Fibroblast of pulmonary artery (primary cell): ENCODE measurements at places on chromosomes 7 and 10.

DNA sequence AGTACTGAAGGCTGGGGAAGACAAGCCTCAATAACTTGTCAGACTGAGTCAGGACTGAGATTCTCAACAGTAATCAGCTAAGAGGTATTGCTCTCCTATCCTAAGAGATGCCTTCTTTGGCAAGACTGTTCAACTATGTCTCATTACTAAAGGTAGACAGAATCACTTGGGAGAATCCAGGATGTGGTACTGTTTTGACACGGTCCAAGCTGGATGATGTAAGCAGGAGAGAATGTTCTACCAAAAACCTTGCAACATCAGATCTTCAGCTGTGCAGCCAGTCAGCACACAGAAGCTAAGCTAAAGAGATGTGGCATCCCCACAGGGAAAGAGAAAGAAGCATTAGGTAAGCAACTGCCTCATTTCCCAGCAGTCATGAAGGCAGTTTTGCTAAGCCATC is 391.4 kb downstream of the NRG3 start:
- DNase-seq: peak; percentile 83

GRCh38 chr7:29538389-29538788 is 25.2 kb upstream of the PRR15 start:
- DNase-seq: no peak

DNA sequence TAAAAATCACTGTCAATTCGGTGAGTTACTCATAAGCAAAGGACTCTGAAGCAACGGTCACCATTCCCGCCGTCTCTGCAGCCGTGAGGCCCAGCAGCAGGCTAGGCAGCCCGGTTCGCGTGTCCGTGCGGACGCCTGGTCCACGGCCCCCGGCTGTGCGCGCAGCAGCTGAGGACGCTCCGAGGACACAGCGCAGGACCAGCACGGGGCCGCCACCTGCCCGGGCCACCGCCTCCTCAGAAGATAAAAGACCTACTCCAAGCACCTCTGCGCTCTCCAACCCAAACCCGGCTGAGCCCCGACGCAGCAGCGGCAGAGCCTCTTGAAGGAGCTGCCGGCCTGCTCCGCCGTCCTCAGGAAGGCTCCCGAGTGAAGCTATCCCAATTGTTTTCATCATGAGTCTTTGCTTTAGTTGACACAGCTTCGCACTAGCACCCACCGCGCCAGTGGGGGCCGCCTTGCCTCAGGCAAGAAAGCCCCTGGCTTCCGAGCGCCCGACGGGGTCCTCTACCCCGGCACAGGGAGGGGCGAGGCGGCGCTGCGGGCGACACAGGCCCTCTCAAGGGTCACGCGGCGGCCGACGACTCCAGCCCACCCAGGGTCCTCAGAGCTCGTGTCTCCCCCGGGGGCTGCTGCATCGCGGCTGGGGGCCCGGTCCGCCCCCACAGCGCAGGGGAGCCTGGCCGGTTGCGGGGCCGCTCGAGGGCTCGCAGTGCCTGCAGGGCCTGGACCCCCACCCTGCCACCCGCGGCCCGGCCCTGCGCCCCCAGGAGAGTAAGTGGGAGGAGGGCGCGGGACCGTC is 16.9 kb upstream of the GPR146 start:
- peak; percentile 50 for DNase-seq

DNA sequence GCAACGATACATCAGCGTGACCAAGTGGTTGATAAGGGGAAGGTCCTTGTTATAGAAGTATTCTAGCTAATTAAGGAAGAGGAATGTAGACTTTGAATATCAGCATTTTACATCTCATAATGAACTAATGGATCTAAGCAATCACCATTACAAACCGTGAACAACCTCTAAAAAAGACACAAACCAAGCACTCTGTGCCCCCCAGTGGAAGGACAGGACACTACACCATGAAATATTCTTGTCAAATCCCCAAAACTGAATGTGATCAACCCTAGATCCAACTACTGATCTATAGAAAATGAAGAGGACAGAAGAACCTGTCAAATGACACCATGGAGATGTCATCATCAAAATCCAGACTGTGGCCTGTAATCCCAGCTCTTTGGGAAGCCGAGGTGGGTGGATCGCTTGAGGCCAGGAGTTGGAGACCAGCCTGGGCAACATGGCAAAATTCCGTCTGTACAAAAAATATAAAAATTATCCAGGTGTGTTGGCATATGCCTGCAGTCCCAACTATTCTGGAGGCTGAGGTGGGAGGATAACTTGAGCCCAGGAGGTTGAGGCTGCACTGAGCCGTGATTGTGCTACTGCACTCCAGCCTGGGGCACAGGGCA is 111.3 kb upstream of the CARD11 start:
- DNase-seq: peak; percentile 75

DNA sequence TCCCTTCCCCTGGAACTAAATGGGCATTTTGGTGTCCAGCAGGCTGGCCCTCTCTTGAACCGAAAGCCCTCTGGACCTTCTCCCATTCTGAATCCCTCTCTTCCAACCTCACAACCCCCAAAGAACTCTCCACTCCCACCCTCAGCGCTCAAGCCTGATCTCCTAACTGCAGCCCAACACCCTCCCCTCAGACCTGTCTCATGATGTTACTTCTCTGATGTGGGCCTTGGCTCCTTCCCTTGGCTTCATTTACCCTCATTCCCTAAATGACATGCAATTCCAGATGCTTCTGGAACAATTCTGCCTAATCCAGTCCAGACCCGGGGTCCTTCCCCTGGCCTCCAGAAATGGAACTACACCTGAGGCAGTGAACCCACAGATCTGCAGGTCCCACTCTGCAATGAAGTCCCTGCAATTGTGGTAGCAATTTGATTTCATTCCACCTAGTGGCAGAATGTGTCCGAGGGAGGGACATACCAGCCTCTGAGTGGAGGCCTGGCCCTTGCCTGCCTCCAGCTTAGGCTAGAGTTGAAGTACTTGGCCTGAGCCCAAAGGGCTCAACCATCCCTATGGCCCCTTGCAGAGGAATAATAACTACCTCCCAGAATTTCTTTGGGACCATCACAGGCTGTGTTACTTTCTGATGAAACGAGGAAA is 4.1 kb upstream of the CEP41 start:
- no peak for DNase-seq

- DNase-seq: peak; percentile 35
Observed at GRCh38 chr7:115037128-115037802, 115.4 kb downstream of the MDFIC start.

GRCh38 chr7:32158751-32159745 is 88.8 kb upstream of the PDE1C start:
- peak; percentile 8 for DNase-seq

DNA sequence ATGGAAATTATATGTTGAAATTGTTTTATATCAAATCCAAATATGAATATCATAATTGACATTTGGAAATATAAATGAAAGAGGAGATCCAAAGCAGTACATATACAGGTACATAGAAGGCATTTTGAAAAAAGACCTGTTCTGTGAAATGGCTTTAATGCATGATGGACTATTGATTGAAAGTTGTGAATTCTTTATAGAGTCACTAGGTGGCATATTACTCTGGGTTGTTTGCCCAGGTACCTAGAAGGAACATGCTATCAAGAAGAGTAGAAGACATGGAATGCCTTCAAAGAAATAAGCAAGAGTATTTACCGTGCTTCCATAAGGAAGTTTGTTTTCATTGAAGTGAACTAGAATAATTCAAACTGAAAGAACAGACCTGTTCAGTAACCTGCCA is 160.0 kb upstream of the ANK3 start:
- DNase-seq: peak; percentile 53

DNA sequence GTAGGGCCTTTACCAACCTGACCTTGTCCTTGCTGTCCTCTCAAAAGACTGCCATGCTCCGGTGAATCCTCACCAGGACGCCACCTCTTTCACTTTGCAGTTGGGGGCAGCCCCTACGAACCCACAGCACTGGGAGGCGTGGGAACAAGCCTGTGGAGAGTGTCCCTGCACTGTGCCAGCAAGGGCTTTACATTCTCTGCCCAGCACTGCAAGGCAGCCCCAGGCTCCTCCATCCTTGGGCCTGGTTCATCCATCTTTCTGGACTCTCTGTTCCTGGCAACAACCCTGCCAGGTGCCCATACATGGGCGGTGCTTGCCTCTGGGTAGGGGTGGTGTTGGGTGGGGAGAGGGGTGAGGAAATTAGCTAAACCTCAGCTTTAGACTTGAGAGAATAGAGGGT is 1.4 kb downstream of the CHAT start:
- no peak for DNase-seq

DNA sequence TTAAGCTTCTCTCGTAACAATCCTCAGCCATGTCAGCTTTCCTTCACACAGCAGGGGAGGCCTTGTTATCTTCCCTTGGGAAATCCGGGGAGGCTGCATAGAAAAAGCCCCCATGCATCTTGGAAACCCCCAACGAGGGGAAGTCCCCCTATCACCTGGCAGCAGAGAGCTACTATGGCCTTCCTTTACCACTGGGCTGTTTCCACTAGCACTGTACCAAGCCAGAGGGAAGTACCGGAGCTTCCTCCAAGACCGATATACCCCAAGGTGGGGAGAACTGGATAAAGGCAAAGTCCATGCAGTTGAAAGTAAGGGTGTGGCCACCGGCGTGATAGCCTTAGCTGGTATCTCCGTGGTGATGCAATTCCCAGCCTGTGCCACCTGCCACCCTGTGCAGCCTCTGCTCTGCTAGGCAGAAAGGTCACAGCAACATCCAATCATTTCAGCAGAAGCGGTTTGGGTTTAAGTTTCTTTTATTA is 4.4 kb upstream of the CLIP2 start:
- DNase-seq: no peak

- DNase-seq: no peak
Observed at GRCh38 chr10:33611423-33611822, 277.0 kb upstream of the NRP1 start.

- DNase-seq: no peak
Observed at GRCh38 chr7:19109000-19109946, 8.2 kb downstream of the TWIST1 start.

DNA sequence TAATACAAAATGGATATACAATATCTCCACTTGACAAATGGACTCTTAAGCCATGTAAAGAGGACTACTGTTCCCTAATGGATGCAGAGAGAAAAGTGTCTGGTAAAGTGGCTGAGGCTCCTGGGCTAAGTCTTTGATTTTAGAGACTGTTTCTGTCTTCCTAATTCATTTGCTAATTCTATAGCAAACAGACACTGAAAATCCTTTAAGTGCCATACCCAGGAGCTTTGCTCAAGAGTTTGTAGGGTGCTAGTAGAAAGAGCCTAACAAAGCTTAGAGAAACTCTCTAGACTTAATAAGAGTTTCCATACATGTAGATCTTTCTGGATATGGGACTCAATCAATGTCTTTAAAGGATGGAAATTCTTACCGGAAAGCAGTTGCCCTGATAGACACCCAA is 16.7 kb downstream of the CEP55 start:
- no peak for DNase-seq

DNA sequence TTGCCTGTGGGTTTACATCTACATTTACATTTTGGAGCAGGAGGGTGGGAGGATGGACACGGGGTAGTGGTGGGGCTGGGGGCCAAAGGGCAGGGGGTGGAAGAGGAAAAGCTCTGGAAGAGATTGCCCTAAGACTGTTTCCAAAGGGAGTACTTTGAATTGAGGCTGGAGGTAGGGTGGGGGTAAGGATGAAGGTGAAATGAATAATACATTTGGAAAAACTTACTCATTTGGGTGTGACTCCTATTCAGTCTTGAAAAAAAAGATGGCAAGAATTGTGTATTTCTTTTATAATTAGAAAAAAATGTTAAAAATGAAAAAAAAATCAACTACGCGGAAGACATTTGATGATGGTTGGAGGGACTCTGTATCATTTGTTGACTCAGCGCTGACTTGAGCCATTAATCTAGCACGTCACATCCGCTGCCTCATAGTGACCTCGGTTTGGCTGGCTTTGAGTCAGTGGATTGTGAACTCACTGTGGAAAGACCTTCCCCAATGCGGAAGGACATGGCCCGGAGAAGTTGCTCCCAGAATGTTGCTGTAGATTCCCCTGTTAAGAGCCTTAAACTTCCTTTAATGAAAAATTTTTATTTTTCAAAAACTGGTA is 2.8 kb downstream of the FAM180A start:
- peak; percentile 95 for DNase-seq

DNA sequence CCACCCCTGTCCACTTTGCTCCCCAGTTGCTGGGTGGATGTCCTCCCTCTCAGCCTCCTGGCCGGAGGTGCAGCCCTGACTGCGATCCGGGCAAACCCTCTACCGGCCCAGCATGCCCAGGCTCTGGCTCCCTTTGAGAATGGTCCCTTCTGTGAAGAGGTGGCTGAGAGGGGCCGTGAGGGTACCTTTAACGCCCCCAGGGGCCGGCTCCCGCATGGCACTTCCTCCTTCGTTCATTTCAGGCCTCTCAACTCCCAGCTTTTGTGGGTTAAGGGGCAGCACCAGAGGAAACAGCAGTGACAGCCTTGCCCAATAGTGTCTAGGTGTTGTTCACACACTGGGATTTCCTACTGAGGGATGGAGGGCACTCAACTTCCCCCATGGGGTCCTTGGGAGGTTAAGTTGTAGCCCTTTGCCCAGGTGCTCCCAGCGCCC is 33.2 kb upstream of the HABP2 start:
- no peak for DNase-seq

DNA sequence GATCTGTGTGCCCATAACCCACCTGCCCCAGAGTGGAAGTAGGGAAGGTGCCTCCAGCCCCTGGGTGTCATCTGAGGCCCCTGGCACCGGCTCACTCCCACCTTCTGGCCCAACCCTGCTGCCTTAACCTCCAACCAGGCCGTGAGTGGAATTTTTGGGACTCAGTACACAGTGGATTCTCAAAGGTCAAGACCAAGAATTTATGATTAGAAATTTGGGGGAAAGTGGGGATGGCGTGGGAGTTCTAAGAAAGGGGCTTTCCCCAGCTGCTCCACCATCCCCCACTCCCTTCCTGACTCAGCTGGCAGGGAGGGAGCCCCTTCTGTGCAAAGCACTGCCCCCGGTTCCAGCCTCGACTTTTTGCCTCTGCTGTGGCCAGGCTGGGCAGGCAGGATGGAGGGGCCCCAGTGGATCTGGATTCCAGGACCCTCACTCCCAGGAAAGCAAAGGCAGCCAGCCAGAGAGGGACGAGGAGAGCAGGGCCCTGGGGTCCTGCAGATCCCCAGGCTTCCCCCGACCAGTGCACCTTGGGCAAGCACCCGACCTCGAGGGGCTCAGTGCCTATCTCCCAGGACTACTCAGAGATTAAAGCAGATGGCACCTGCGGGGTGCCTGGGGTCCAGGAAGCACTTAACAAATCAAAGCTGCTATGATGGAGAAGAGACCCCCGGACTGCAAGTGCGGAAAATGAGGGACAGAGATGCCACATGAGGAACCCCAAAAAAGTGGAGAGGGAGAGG is 12.8 kb downstream of the SPOCK2 start:
- DNase-seq: no peak

- DNase-seq: peak; percentile 92
Observed at GRCh38 chr10:3090914-3091787, 23.8 kb downstream of the PFKP start.
